A549 treated with GW870086 at 1 μM for 4 hours (cell line): ENCODE measurements at places on chromosomes 7 and 10. TPM values are rescaled to one million over a fixed set of nuclear protein-coding genes. Genes with fewer than 3 reads are reported as not detected.

The FGL2 gene
- not detected in 5 replicates for total RNA-seq

The RAB19 gene
- not detected in 5 replicates for total RNA-seq

The ABCB1 gene
- 0.12 to 0.22 TPM (median 0.13 TPM) in 3 of 5 replicates, not detected in the others for total RNA-seq

The OR13A1 gene
- total RNA-seq = not detected in 5 replicates

The OR2A1 gene
- not detected in 5 replicates for total RNA-seq

The NUTM2E gene
- 0.23 to 0.87 TPM (median 0.43 TPM) in 5 replicates for total RNA-seq

The CAMK1D gene
- total RNA-seq = 6.1 to 7.9 TPM (median 6.9 TPM) in 5 replicates

The AKR1C4 gene
- total RNA-seq = 0.10 to 0.32 TPM (median 0.24 TPM) in 5 replicates

The HSPA12A gene
- 9.3 to 12.5 TPM (median 11.2 TPM) in 5 replicates for total RNA-seq

The TSPAN12 gene
- 0.38 to 0.63 TPM (median 0.49 TPM) in 5 replicates for total RNA-seq

The CUEDC2 gene
- 58.5 to 67.4 TPM (median 64.3 TPM) in 5 replicates for total RNA-seq

The GPR37 gene
- 0.34 to 0.74 TPM (median 0.64 TPM) in 5 replicates for total RNA-seq

The PHYH gene
- total RNA-seq = 30.4 to 33.4 TPM (median 31.6 TPM) in 5 replicates

The GET4 gene
- total RNA-seq = 46.5 to 68.4 TPM (median 59.3 TPM) in 5 replicates

The OR2A5 gene
- not detected in 5 replicates for total RNA-seq

The RELN gene
- 0.01 to 0.21 TPM (median 0.02 TPM) in 3 of 5 replicates, not detected in the others for total RNA-seq

The ADAM22 gene
- total RNA-seq = 0.12 to 0.43 TPM (median 0.21 TPM) in 5 replicates

The ARMC3 gene
- total RNA-seq = 0.67 to 1.1 TPM (median 0.96 TPM) in 5 replicates

The BTBD16 gene
- total RNA-seq = 0.48 to 1.7 TPM (median 0.81 TPM) in 5 replicates

The EFCAB10 gene
- total RNA-seq = 2.2 to 3.1 TPM (median 3.0 TPM) in 5 replicates

The SPDYE8 gene
- total RNA-seq = not detected in 5 replicates

The OR2A42 gene
- total RNA-seq = not detected in 5 replicates

The AEBP1 gene
- total RNA-seq = 0.14 to 0.21 TPM in 2 of 5 replicates, not detected in the others

The PNLIP gene
- total RNA-seq = not detected in 5 replicates

The PDLIM1 gene
- total RNA-seq = 221 to 244 TPM (median 231 TPM) in 5 replicates

The SDK1 gene
- total RNA-seq = 0.30 to 0.72 TPM (median 0.46 TPM) in 5 replicates

The SYT15B gene
- total RNA-seq = 2.5 to 3.9 TPM (median 2.8 TPM) in 5 replicates

The FAM20C gene
- 31.4 to 46.7 TPM (median 43.9 TPM) in 5 replicates for total RNA-seq

The C10orf88 gene
- total RNA-seq = 5.7 to 10.3 TPM (median 9.8 TPM) in 5 replicates

The SORCS1 gene
- not detected in 5 replicates for total RNA-seq

The STRIP2 gene
- 5.6 to 9.8 TPM (median 8.7 TPM) in 5 replicates for total RNA-seq

The NPC1L1 gene
- total RNA-seq = 0.03 to 0.11 TPM (median 0.06 TPM) in 5 replicates

The CTAGE4 gene
- total RNA-seq = not detected in 5 replicates

The SFRP5 gene
- 1.8 to 2.5 TPM (median 2.1 TPM) in 5 replicates for total RNA-seq

The AUTS2 gene
- 2.6 to 5.2 TPM (median 3.3 TPM) in 5 replicates for total RNA-seq

The LAMB4 gene
- 0.03 to 0.36 TPM (median 0.19 TPM) in 5 replicates for total RNA-seq

The CRCP gene
- 23.1 to 31.9 TPM (median 26.8 TPM) in 5 replicates for total RNA-seq

The ZNF777 gene
- total RNA-seq = 15.5 to 20.9 TPM (median 19.9 TPM) in 5 replicates

The OR2A12 gene
- not detected in 5 replicates for total RNA-seq

The LOXL4 gene
- total RNA-seq = 1.1 to 1.6 TPM (median 1.5 TPM) in 5 replicates

The ACSM6 gene
- total RNA-seq = not detected in 5 replicates

The HNRNPF gene
- total RNA-seq = 305 to 356 TPM (median 349 TPM) in 5 replicates

The H2BK1 gene
- not detected in 5 replicates for total RNA-seq

The SVIL gene
- 16.5 to 20.3 TPM (median 19.3 TPM) in 5 replicates for total RNA-seq

The ANKIB1 gene
- 15.3 to 22.6 TPM (median 21.1 TPM) in 5 replicates for total RNA-seq

The NPY gene
- not detected in 5 replicates for total RNA-seq

The KNDC1 gene
- 0.61 to 2.0 TPM (median 1.1 TPM) in 5 replicates for total RNA-seq

The SH2D4B gene
- total RNA-seq = 0.10 to 0.13 TPM in 2 of 5 replicates, not detected in the others

The TEX36 gene
- total RNA-seq = not detected in 5 replicates

The CYP3A7 gene
- not detected in 5 replicates for total RNA-seq

The POLR1F gene
- total RNA-seq = 13.0 to 17.5 TPM (median 14.7 TPM) in 5 replicates

The ACBD7 gene
- total RNA-seq = 0.85 to 1.3 TPM (median 1.1 TPM) in 5 replicates

The MET gene
- 61.4 to 87.3 TPM (median 81.1 TPM) in 5 replicates for total RNA-seq

The CFAP70 gene
- total RNA-seq = 0.10 to 0.21 TPM (median 0.14 TPM) in 5 replicates

The CYP2C8 gene
- total RNA-seq = not detected in 5 replicates

The XPNPEP1 gene
- 34.0 to 39.6 TPM (median 35.6 TPM) in 5 replicates for total RNA-seq

The KDM7A gene
- total RNA-seq = 2.1 to 3.1 TPM (median 2.5 TPM) in 5 replicates

The MAT1A gene
- total RNA-seq = 0.03 to 0.05 TPM in 2 of 5 replicates, not detected in the others

The CELF2 gene
- total RNA-seq = 0.02 to 0.16 TPM (median 0.06 TPM) in 4 of 5 replicates, not detected in the other
